Non-pigmented ciliary epithelial cell (primary cell): ENCODE measurements at places on chromosomes 5 and 9.

DNA sequence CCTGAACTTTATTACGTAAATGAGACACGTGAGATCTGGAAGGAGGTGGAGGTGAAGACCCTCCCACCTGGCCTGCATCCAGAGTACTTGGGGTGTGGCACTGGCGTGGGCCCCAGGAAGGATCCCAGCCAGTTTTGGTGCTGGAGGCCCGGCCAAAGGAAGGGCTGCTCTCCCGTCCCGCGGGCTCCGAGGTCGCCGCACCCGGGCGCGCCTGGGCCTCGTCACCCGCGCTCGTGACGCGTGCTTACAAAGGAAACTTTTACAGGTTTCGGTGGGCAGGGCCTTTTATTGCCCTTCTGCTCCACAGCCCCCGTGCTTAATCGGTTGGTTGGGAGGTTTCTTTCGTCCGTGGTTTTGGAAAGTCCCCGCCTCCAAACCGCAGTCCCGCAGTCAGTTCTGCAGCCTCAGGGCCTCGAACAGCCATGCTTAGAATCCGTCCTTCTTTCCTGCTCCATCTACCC is 29.2 kb downstream of the CDKN2A start:
- no peak for DNase-seq

DNA sequence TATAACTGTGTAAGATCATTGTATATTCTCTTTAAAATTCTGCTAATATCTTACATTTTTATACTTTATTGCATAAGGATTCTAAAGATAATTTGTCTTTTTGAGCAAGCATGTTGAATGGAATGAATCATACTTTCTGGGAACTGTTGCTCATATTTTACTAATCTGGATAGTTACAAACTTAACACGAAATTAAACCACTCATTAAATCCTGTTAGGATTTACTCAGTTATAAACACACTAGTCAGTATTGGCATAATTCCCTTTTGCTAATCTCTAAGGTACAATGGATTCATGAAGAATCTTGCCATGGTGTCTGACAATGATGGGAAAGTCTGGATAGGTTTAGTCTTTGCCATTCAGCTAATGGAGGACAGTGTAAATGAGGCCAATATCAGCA is 338.1 kb upstream of the SMC2 start:
- DNase-seq: no peak

DNA sequence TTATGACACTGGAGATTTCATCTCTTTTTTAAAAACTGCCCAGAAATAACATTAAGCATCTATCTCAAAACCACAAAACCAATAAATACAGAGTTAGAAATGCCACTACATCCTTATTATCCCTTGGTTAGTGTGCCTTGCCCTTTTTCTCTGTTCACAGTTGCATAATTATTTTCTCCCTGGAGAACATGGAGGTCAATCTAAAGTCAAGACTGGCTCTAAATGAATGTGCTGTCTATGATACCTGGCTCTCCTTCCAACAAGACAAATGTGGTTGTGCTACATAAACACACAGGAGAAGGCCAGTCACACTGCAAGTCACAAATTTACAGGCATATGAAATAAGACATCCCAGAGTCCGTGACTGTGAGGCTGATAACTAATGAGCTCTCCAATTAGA is 2.8 kb downstream of the FBN2 start:
- no peak for DNase-seq

DNA sequence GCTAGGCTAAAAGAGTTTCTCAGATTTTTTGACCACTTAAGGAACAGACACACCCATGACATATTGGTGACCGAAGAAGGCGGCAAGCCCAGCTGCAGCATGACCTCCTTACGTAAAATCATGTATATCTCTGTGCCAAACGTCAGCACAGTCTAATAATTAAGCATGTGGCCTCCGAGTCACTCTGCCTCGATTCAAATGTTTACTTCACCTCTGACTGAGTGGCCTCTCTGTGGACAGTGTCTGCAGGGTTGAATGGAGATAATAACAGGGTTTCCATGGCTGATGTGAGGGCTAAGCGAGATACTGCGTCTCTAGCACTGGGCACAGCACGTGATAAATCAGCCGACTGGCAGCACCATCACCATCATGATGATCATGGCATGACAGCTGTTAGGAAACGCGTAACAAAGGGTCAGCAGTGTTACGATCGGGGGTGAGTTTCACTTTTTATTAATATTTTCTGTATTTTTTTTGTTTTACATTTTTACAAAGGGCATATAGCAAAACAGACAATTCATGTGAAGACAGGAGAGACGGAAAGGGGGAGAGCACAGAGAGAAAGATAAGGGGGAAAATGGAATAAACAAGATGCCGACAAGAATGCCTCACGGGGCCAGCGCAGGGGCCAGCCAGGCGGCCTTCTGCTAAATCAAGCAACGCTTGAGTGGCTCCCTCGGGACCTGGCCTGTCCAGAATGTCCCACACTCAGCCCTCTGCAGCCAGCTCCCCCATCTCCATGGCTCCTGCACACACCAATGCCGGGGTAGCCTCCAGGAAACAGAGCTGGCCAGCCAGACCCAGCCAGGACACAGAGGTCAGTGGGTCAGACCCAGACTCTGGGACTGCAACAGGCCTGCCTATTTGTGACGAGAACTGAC is 60.3 kb downstream of the ADAMTS2 start:
- no peak for DNase-seq

GRCh38 chr5:165258197-165258771 is 1752.9 kb downstream of the MAT2B start:
- no peak for DNase-seq

DNA sequence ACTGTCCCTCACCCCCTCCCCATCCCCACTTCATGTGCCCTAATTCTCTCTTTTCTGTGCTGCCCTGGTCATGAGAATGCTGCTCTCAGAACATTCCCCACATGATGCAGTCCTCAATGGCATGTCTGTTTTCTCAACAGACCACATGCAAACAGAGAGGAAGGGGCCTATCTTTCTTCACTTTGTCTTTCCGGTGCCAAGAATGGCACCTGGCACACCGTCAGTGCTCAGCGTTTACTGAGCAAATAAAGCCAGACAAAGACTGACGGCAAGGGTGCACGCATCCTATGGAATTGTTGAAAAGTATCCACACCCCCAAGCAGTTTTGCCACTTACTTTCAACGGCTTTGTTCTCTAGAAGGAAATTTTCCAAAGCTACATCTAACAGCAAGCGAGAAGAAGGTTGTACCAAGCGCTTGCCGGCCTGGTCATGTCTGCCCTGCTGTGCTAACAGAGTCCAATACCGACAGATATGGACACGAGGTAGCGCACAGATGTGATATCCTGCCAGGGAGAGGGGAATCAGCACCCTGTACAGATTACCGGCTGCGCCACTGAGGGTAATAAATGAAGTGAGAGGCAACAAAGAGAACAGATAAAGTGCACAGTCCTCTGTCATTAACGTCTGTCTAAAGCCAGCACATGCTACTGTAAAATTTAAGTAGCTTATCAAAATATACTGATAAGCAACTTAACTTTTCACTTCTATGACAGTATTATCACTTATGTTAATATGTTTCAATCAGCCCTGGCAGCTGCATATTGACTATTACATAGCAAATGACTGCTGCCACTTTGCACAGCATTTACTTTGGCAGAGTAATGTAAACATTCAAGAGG is 251.7 kb downstream of the DENND1A start:
- no peak for DNase-seq

DNA sequence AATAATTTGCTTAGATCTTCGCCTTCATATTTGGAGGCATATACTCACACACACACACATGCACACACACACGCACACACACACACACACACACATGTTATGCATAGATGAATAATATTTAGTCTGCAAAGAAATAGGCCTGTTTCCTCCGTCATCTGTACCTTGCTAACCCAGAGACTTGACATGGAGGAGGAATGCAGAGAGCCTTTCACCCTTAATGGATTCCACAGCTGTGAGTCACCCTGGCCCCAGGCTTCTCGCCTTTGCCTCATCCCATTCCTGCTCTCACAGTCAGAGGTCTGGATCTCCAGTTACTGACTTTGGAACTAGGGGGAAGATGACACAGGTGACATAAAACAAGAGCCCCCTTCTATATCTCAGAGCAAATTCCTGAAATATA is 29.7 kb downstream of the ZNF462 start:
- peak; percentile 98 for DNase-seq

GRCh38 chr9:21030389-21031035 is 928 bp downstream of the HACD4 start:
- no peak for DNase-seq

DNA sequence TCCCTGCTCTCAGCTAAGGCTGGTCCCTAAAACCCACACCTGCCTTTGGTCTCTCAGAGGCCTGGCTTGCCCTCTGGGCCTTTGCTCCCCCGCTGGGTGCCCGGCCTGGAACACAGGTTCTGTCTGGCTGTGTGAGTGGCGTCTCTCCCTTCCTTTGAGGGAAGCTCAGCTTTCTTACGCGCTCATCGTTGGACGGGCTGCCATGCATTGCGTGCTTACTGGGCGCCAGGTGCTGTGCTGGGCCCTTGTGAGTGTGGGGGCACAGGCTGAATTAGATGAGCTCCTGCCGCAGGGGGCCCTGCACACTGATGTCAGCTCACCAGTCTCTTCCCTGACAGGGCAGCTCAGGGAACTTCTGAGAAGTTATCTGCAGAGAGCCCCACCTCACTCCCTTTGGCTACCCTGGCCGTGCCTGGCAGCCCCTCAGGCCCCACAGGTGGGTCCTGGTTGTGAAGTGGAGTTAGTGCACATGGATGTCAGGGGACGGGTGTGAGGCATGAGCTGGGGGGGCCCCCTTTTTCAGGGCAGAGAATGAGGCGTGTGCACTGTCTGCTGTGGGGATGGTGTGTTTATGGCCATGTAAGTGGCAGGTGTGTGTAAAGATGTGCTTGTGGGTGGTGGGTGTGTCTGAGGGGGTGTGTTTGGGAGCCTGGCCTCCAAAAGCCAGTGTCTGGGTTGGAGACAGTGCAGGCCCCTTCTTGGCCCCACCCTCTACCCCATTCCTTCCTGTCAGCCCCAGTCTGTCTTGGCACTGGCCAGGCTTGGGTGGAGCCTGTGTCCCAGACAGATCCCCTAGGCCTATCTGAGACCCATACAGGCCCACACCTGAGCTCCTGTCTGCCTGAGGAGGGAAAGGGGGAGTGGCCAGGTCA is 7.5 kb upstream of the RMND5B start:
- no peak for DNase-seq

DNA sequence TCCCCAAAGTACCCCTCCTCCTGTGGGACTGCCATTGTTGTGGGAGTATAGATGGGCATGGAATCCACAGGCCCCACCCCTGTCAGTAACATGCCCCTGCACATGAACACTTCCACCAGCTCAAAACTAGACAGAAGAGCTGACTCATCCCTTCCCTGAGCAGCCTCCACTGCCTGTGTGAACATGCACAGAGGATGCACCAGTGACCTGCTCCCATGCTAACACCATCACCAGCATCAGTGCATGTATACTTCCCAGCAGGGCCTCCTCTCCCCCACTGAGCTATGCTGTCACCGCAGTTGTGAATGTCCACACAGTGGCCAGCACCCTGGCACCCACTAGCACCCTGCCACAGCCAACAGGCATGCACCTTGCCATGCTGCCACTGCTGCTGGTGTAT is 939.8 kb downstream of the EFNA5 start:
- no peak for DNase-seq

DNA sequence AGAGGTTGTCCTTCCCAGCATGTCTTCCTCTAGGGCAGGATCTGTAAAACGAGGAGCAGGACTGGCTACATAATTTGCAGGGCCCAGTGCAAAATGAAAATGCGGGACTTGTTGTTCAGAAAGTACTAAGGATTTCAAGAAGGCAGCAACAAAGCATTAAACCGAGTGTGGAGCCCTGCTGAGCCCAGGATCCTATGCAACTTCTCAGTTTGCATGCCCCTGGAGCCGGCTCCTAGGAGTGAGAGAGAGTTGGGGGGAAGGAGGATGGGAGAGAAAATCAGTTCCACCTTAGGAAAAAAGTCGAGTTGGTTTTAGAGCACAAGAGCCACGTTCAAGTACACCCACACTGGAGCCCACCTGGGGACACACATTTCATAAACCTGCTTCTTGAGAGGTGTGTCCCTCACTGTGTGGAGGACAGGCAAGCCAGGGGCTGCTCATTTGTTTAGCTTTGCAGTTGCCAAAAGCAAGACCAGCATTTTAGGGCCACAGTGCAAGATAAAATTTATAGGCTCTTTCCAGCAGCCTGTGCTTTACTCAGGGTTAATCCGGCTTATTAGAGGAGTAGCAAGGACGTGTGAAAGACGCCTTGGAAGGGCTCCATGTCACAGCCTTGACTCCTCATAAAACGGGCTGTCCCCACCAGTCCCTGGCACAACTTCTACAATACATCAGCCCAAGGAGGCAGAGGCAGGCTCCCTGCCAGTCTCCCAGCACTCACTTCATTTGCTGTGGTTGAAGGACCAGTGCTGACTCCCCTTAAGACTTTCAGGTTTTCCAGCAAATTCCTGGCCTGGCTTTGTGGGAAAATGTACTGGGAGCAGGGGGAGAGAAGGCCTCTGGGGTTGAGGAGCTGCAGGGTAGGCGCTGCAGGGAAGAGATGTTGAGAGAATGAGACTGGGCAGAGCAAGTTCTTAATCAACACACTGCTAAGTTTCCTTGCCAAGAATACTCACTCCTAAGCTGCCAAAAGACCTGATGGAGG is 159.7 kb upstream of the SEMA6A start:
- no peak for DNase-seq

DNA sequence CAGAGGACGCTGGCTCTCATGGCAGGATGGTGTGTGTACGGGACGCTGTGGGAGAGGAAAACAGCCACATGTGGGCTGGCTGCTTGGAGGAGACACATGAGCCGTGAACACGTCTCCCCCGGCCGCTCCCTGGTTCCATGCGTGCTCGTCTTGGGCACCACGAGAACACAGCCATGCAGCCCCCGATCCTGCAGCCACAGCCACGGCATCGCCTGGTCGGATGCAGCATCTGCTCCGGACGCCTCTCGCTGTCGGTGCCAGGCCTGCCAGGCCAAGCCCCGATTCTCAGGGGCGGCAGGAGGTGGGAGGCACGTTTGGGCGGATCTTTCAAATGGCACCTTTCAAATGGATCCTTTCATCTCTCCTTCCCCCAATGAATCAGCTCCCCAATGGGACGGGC is 3.2 kb downstream of the LCN10 start:
- DNase-seq: no peak

DNA sequence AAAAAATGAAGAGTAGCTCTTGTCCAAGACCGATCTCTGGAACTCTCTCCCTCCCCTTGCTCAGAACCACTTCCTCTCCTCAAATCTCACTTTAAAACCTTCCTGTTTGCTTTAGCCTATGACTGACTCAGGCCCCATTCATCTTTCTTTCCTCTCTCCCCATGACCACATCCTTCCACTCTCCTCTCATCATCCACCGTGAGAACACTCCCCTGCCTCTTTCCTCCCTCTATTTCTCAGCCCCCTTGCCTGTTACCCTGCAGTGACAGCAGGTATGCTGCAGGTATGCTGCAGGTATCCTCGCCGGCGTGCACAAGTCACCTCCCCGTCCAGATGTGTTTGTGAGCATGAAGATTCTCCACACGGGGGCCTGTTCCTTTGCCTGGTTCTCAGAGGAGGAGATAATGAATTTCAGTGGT is 505.3 kb downstream of the CCDC171 start:
- DNase-seq: no peak

GRCh38 chr5:54646356-54647101 is 129.0 kb downstream of the SNX18 start:
- peak; percentile 84 for DNase-seq
